ENCODE measurements at places on chromosomes 12 and 14.

- DNase-seq: no peak
Measured at GRCh38 chr14:100644784-100645183, 57.6 kb upstream of the BEGAIN start.

DNA sequence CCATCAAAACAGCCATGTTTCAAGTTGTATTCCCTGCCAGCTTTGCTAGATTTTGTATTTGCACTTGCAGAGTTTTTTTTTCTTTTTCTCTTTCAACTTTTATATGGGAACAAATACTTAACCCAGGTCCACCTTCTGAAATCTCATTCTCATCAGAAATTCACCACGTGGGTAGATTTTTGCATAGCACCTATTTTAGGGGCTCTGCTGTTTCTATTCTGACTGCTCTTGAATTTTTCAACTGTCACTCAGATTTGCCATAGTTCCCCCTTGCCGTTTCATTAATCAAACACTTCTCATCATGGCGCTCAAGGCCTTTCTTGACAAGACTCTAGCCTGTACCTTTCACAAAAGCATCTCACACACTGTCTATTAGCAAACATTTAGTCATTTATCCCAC is 767.2 kb downstream of the VRK1 start:
- no peak for DNase-seq

- DNase-seq: peak; percentile 63
Measured at GRCh38 chr12:6425590-6426531, 18.9 kb upstream of the CD27 start.

DNA sequence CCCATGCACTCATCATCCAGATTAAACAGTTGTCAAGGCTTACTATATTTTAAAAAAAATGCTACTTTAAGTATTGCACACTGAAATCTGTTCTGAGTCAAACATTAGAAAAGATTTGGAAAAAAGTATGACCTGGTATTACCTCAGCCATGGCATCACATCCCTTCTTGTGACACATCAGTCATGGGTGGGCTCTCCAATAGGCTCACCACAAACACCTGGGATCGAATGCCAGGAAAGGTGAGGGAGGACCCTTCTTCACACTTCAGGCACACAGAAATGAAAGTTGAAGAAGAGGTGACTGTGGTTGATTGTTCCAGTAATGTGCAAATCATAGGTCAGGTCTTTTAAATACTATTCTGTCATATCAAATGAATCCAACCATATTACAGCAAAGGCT is 36.6 kb upstream of the GZMB start:
- DNase-seq: no peak

GRCh38 chr12:76777765-76778216 is 13.9 kb downstream of the ZDHHC17 start:
- DNase-seq: no peak

DNA sequence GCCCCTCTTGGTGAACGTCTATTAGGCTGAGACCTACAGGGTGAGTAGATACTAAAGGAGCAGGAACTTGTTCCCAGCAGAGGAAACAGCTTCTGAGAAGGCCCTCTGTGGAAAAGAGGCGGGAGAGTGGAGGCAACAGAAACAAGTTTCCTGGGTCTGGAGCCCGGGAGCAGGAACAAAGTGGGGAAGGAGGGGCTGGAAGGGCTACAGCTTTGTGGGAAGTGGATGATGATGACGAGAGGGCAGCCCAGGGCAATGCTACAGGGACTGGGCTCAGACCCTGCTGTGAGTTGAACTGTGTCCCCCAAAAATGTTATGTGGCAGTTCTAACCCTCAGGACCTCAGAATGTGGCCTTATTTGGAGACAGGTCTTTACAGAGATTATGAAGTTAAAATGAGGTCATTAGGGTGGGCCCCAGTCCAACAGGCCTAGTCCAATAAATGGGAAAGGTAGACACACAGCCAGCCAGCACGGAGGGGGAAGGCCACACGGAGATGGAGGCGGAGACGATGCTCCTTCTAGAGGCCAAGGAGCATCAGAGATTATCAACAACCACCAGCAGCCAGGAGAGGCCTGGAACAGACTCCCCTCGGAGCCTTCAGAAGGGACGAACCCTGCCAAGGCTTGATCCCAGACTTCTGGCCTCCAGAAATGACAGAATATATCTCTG is 14.3 kb downstream of the CAMKK2 start:
- no peak for DNase-seq

- no peak for DNase-seq
Measured at GRCh38 chr12:96445691-96446583, 43.4 kb upstream of the CFAP54 start.

DNA sequence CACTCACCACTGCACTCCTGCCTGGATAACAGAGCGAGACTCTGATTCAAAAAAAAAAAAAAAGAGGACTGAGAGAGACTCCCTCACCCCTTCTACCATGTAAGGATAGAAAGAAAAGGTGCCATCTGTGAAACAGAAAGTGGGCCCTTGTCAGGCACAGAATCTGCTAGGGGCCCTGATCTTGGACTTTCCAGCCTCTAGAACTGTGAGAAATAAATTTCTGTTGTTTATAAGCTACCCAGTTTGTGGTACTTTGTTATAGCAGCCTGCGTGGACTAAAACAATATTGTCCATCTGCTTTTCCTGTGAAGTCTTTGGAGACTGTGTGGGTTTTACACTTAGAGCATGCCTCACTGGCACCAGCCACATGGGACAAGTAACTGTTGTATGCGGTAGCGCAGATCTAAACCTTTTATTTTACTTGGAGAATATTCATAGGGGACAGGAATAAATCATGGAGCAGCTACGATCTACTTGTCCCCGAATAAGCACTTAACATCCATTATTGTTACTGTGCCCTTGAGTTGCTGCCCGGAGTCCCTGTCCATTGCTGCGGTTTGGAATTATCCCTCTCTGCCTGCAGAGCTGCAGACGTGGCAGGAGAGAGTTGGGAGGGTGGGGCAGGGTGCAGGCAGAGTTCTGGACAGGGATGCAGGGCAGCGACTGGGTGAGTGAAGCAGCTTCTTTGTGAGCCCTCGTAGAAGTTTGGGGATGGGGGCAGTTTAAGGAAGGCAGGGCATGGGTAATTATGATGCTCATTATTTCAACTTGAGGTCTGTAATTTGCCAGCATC is 52.4 kb upstream of the STON2 start:
- no peak for DNase-seq

- no peak for DNase-seq
Measured at GRCh38 chr14:76647697-76648298, 113.5 kb upstream of the VASH1 start.

DNA sequence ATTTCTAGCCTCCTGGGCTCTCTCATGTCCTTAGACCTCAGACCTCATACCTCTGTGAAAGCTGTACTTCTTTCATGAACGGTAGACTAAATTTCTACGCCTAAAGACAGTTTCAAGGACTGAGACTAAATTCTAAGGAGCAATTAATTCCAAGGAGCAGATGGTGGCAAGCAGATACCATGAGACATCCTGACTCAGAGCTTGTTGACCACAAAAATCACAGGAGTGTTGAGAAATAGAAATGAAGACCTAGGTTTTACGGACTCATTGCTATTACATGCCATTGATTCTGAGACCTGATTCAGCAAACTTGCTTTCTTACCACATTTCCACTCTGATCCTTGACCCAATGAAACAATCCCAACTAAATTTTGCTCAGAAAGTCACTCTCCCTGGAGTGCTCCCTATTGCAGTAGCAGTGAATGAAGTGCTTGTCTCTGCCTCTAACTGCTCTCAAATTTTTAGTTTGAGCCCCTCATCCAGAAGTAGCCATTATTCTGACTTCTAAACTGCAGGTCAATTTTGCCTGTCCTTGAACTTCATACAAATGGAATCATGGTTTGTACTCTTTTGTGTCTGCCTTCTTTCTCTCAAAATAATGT is 52.0 kb downstream of the PEX5 start:
- DNase-seq: no peak

GRCh38 chr12:75960086-75960910 is 71.3 kb downstream of the PHLDA1 start:
- DNase-seq: no peak

DNA sequence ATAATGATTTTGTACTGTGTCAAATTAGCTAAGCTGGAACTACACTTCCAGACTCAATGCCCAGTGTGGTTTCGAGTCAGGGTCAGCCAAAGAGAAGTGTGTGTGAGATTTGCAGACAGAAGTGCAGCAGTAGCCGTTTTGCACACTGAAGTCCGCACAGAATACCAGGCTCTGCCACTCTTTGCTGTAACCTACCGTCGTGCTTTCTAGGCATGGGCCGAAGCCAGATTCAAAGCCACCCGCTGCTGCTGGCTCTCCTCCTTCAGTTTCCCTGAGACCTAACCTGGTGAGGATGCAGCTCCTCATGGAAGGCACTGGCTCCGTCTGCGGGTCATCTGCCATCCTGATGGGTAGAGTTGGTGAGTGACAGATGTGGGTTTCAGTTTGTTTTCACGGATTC is 48.8 kb downstream of the LRTM2 start:
- DNase-seq: peak; percentile 19

Data from activated T-cell treated with anti-CD3 and anti-CD28 coated beads, Interleukin-2, amount 50 U/mL, for 24 hours (primary cell).